ENCODE measurements at places on chromosomes 12 and 14. TPM values are rescaled to one million over a fixed set of nuclear protein-coding genes. Genes with fewer than 3 reads are reported as not detected.

The GNB3 gene
- total RNA-seq: 0.08 TPM

GRCh38 chr12:80470403-80470802 is 26.4 kb downstream of the PTPRQ start:
- DNase-seq: no peak

The RNASE3 gene
- total RNA-seq: not detected

- no peak for DNase-seq
Measured at GRCh38 chr14:99426813-99427346, 53.8 kb downstream of the SETD3 start.

The PROX2 gene
- not detected for total RNA-seq

- no peak for DNase-seq
Measured at GRCh38 chr12:29569132-29569757, 71.8 kb upstream of the OVCH1 start.

GRCh38 chr12:102107970-102108369 is 11.9 kb downstream of the NUP37 start:
- no peak for DNase-seq

- DNase-seq: peak; percentile 78
Measured at GRCh38 chr12:92065018-92065499, 80.6 kb downstream of the BTG1 start.

The RAD51AP1 gene
- total RNA-seq: 0.65 TPM

GRCh38 chr12:103494734-103495468 is 867 bp downstream of the C12orf42 start:
- DNase-seq: no peak

DNA sequence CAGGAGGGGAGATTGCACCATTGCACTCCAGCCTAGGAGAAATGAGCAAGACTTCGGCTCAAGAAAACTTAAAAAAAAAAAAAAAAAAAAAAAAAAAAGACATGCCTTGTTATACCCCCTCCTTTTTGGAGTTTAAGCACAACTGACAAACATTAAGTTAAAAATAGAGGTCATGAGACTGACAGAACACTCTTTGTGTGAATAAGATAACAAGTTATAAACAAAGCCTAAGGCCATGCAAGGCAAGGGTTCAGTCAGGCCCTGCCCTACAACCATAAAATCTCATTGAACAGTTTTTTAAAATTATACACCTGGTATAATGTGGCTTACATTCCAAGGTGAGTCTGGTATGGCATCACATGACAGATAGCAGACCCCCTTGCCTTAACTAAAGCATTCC is 39.3 kb downstream of the TSPAN19 start:
- DNase-seq: no peak

DNA sequence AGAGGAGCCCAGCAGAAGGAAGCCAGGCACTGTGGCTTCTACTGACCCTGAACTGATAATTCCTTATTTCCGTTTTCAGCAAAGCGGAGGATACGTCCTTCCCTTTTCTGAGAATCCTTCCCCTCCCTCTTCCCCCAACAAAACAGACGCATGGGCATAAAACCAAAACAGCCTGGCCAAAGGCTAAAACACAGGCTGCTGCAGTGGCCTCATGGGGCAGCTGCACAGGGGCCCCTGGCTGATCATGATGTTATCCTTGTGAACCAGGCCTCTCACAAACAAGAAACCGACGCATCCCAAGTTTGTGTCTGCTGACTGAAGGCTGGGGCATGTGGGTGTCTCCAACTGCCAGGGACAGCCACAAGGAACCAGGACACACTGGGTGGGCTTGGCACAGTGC is 23.4 kb upstream of the STON2 start:
- DNase-seq: no peak

GRCh38 chr12:53808023-53808705 is 56.4 kb upstream of the CISTR start:
- DNase-seq: peak; percentile 66

DNA sequence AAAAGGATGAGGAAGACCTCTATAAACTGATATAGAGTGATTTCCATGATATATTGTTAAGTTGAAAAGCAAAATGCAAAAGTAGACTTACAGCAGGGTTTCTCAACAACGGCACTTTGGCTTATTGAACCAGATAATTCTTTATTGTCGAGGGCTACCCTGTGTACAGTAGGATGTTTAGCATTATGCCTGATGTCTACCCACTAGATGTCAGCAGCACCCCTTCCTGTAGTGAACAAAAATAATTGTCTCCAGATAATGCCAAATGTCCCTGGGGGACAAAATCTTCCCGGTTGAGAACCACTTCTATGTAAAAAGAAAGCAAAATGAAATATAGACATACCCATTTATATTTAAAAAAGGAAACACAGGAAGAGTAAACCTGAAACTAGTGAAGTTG is 32.4 kb downstream of the ABCD2 start:
- no peak for DNase-seq

GRCh38 chr12:128790221-128790620 is 33.5 kb downstream of the SLC15A4 start:
- no peak for DNase-seq

The GPR135 gene
- 1.4 TPM for total RNA-seq

The SPX gene
- total RNA-seq: 0.23 TPM

DNA sequence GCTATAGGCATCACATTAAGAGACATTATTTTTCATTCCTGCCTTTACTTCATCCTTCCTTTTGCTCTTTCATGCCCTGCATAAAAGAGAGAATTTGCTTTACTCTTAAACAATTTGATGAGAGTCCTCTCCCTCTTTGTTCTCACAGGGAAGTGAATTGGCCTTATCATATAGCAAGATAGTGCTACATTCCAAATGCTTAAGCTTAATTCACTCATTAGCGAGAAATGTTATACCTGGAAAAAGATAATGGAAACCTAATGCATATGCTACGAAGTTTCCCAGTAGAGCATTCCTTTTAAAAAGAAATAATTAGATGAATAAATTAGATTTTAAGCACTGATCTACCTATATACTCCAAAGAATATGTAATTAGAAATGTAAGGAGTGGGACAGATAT is 798.8 kb downstream of the C12orf50 start:
- DNase-seq: no peak

DNA sequence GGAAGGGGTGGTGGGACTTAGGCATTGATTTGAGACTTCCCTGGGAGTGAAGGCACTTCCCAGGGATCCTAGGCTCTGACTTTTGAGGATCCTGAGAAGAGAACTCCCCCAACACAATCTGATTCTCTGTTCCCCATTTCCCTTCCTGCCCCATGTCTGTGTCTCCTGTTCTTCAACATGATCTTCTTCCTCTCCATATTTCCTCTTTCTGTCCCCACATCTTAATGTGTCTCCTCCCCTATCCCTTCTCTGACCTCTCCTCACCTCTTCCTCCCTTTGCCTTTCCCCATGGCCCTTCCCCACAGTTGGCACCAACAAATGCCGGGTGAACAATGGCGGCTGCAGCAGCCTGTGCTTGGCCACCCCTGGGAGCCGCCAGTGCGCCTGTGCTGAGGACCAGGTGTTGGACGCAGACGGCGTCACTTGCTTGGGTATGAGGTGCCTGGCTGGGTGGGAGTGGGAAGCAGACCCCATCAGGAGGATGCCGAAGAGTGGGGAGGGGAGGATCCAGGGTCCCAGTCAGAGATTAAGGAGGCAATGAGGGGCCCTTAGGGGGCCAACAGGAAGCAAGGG is 15.2 kb upstream of the LRP1-AS start:
- no peak for DNase-seq

DNA sequence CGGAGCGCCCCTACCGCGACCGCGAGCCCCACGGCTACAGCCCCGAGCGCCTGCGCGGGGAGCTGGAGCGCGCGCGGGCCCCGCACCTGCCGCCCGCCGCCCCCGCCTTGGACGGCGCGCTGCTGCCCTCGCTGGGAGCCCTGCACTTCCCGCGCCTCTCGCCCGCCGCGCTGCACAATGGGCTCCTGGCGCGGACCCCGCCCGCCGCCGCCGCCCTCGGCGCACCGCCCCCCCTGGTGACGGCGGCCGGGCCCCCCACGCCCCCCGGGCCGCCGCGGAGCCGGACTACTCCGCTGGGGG is 27.0 kb downstream of the LRCOL1 start:
- no peak for DNase-seq

DNA sequence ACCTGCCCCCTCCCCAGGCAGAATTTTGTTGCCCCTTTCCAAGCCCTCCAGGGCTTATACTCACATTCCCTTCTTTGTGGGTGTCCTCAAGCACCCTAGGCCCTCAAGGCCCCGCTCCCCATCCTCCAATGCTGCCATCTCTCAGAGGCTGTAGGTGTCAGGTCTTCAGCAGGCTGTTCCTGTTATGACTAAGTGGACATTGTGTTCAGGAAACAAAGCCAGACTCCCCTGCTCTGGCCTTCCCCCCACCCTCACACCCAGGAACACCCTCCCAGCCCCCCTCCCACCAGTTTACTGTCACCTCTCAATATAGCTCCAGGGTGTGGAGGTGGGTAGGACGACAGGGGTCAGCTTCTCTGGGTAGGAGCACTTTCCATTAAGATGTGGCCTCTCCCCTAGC is 1.4 kb upstream of the MYH6 start:
- DNase-seq: no peak

- no peak for DNase-seq
Measured at GRCh38 chr12:54937376-54937775, 47.2 kb downstream of the TESPA1 start.

DNA sequence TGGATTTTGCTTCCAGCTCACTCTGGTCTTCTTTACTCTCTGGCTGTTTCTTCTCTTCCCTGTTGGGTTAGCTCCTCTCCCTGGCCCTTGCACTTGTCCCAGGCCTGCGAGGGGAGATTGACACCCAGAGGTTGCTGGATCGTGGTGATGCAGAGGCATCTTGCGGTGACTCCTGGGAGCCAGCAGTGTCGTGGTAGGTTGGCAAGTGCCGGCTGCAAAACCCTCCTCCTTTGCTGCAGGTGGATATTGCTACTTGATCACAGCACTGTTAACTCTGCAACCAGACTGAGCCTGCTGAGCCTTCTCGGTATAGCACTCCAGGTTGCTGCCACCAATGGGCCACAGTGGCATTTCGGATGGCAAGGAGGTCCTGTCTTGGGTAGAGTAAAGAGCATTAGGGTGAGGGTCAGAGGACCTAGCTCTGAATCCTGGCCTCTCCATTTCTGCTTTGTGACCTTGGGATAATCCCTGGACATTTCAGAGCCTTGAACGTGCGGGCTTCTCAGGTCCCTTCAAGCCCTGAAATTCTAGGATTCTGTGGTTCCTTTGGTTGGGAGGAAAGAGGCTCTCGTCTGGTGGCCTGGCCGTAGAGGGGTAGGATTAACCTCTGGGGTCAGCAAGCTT is 87.4 kb downstream of the TSPAN9 start:
- DNase-seq: no peak

DNA sequence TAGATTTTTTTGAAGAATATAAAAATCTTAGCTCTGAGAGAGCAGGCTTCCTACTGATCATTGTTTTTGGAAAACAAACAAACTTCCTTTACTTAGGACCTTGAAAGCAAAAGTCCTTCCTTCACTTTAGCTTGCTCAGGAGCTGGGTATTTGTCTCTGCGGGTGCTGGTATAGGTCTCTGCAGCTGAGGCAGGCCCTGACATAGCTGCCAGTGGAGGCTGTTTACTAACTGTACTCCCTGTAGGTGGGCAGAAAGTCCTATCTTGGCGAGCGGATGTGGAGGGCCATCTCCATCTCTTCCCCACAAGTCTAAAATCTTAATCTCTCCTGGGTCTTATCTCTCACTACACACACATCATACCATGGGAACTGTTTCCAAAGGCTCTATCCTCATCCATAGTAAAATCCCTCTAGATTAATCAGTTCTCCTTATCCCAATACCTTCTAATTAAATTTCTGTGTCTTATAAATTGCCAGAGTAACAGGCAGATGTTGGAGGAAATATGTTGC is 4.1 kb upstream of the MIA2 start:
- no peak for DNase-seq

GRCh38 chr12:67034110-67034879 is 234.9 kb upstream of the CAND1 start:
- DNase-seq: no peak

DNA sequence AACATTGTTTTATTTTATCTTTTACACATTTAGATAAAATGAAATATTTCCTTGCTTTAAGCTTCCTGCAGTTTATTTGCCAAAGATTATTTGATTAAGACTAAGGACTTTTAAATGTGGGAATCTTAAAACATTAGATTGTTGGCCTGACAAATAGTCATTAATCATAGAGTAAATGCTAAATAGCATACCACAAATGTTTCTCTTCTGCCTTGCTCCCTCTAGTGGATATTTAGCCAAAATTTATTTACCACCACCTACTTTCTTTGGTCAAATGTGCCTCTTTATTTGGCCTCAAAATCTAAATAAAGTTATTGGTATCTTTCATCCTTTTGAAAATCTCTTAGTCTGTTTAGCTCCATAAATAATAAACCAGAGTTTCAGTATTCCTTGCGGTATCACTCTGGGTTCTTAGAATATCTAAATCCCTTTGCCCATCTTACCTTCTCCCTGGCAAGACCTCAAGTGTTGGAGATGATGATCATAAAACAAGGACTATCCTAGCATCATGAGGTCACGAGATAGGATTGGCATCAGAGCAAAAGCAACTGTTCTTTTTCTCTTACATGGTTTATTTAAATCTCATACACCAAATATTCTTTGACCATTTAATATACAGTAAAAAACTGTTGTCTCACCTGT is 150.6 kb upstream of the AEBP2 start:
- DNase-seq: no peak
